ENCODE measurements at places on chromosomes 11 and 22. TPM values are rescaled to one million over a fixed set of nuclear protein-coding genes. Genes with fewer than 3 reads are reported as not detected.

NNMT gene
- 2.4 TPM for total RNA-seq

GRCh38 chr11:63837027-63837688 is 1.8 kb upstream of the MARK2 start:
- DNase-seq = peak; percentile 63

DNA sequence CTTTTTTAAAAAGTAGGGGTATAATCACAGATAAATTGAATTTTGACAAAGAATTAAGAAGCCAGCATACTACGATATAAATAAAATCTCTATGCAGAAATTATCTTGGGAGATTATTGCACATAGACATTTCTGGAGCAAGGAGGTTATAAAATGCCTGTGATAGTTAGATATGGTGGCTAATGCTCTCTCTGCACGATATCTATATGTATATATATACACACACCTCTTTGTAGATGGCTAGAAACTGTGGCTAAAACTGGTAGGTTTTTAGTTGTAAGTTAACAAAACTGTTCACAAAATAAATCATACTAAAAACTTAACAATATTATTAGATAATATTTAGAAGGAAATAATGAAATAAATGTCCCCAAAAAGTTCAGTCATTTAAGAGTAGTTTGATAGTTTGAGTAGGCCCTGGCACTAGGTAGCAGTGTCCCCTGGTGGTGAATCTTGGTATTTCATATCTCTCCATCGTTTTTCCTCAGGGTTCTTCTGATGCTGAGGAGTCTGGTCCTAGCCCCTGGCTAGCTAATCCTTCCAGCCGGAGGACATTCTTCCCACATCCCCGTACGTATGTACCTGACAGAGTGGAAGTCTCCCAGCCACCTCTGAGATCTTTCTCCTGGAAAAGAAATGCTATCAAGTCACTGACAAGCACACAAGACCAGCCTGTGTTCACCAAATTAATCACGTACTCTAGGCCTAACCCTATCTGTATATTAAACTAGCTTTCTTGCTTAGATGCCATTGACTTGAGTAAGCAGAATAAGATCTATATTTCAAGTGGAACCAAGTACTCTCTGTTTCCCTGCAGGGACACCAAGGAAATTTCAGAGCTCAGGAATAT is 32.2 kb downstream of the ART5 start:
- DNase-seq = no peak

- DNase-seq = no peak
Measured at GRCh38 chr11:130699561-130699960, 216.7 kb downstream of the SNX19 start.

HBE1 gene
- not detected for total RNA-seq

NLRP10 gene
- not detected for total RNA-seq

GRCh38 chr11:78941226-78941851 is 366.7 kb upstream of the NARS2 start:
- DNase-seq = no peak

MCAM gene
- total RNA-seq = 12.7 TPM

CD3E gene
- not detected for total RNA-seq

TRIM29 gene
- 0.33 TPM for total RNA-seq

- DNase-seq = peak; percentile 47
Measured at GRCh38 chr22:38973289-38974169, 8.6 kb upstream of the APOBEC3B start.

GRCh38 chr22:43275545-43276317 is 67.4 kb downstream of the SCUBE1 start:
- DNase-seq = no peak

SUSD2 gene
- total RNA-seq = 0.75 TPM

IGF2 gene
- total RNA-seq = 4,678 TPM

DNA sequence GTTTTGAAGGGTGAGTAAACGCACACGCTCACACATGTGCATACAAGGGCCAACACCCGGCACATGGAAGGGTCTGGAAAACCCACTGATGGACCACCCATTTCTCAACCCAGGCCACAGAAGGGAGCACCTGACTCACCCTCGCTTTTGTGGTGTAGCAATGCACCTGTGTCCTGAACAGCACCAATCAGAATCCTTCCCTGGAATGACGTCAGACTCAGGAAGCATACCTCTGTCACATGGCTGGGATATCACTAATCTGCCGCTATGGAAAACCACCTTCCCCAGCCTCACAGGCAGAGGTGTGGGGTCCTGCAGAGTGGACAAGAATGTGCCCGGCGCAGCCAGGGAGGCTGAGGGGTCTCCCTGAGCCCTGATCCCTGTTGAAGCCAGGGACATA is 9.0 kb upstream of the OSM start:
- no peak for DNase-seq

TSSK2 gene
- total RNA-seq = not detected

DNA sequence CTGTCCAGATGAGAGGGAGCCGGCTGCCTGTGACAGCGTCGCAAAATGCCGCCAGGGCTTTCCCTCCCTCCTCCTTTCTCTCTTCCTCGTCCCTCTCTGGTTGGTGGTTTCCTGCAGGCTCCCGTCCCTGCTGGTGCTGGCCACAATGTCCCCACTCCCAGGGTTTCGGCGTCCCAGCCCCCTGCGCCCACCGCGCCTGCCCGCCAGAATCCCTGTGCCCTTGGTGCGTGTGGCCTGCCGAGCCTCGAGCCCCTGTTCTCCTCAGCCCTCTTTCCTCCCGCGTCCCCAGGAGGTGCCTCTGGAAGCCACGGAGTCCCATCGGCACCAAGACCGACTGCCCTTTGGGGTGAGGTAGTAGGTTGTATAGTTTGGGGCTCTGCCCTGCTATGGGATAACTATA is 37.9 kb upstream of the PPARA start:
- no peak for DNase-seq

DNA sequence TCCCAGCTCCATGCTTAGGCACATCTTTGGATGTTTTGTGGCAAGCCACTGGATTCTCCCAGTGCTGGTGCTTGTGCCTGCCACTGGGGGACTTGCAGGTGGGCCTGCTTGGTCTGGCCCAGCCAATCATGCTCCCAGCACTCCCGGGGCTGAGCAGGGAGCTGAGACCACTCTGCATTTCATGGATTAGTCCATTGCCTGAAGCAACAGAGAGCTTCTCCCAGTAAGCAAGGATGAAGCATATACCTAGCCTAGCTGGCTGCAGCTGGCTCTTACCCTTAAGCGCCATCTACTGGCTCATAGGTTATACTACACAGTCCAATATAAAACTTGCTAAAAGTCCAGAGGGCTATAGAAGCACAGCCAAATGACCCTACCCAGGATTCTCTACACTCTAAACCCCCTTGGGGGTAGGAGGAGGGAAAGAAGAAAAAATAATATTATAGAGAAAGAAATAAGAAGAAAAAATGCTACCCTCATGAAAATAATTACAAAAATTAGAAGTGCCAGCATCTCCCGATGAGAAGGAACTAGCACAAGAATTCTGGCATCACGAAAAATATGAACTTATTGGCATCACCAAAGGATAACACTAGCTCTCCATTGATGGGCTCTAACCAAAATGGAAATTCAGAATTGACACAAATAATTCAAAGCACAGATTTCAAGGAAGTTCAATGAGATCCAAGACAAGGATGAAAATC is 275.3 kb downstream of the C11orf87 start:
- no peak for DNase-seq

PTPN5 gene
- total RNA-seq = 11.3 TPM

DNA sequence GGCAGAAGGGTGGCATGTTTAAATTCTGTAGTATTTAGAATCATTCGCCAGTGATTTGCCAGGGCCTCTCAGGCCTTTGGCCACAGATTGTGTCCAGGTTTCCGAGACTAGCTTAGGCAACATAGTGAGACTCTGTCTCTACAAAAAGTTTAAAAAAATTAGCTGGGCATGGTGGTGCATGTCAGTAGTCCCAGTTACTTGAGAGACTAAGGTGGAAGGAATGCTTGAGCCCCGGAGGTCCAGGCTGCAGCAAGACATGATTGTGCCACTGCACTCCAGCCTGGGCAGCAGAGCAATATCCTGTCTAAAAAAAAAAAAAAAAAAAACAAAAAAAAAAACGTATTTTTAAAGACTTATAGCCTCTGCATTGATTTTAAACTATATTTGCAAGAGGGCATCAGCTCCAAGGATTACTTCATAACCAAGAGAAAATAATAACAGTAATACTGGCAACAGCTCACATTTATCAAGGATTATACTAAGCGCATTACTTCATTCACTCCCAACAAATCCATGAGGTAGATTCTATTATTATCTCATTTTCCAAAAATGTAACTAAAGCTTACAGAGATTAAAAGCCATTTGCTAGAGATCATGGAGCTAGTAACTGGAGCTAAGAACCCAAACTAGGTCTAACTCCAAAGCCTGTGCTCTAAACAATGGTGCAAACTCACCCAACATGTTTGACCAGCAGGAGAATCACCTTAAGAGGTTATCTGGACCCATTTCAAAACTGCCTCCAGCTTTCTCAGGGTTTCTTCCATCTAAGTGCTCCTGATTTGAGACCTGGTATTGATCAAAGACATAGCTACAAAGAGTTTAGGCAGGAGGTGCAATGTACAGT is 32.6 kb upstream of the SLC6A5 start:
- DNase-seq = no peak

All from progenitor cell of endocrine pancreas (in vitro differentiated cells).